IPS-NIHi11 (cell line): ENCODE measurements at places on chromosomes 3 and 15.

- DNase-seq: no peak
Observed at GRCh38 chr15:52103217-52104207, 9.1 kb downstream of the BCL2L10 start.

DNA sequence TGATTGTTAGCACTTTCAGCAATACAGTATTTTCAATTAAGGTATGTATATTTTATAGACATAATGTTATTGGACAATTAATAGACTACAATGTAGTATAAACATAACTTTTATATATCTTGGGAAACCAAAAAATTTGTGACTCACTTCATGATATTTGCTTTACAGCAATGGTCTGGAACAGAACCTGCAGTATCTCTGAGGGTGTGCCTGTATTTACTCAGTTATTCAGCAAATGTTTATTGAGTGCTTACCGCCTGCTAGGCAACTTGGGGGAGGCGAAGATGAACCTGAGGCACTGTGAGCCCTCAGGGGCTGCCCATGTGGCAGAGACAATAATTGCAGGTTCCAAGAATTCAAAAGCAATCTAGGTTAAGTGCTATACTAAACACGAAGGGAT lies 144.8 kb downstream of the GABRB3 start:
- no peak for DNase-seq

- no peak for DNase-seq
Observed at GRCh38 chr3:114104414-114104813, 47.9 kb downstream of the QTRT2 start.

- DNase-seq: no peak
Observed at GRCh38 chr15:89888214-89888804, 5.5 kb downstream of the AP3S2 start.

GRCh38 chr3:39184081-39184967 lies 8.1 kb downstream of the XIRP1 start:
- no peak for DNase-seq

GRCh38 chr15:48553559-48553958 lies 92.0 kb downstream of the FBN1 start:
- no peak for DNase-seq

DNA sequence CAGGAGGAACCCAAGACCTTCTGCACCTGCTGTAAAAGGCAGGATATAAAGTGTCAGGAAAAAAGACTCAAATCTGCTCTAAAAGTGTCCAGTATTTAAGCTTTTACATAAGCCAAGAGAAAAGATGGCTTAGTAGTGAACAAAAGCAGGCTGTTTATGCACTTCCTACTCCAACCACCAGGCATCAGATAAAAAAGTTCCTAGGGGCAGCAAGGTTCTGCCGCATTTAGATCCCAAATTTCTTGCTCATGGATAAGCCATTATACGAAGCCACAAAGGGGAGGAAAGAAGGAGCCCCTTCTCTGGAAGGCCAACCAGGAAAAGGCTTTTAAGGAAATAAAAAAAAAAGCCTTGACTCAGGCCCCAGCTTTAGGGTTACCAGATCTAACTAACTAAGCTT lies 10.6 kb upstream of the SLC9C1 start:
- no peak for DNase-seq

GRCh38 chr3:54905261-54905888 lies 22.5 kb downstream of the LRTM1 start:
- no peak for DNase-seq

DNA sequence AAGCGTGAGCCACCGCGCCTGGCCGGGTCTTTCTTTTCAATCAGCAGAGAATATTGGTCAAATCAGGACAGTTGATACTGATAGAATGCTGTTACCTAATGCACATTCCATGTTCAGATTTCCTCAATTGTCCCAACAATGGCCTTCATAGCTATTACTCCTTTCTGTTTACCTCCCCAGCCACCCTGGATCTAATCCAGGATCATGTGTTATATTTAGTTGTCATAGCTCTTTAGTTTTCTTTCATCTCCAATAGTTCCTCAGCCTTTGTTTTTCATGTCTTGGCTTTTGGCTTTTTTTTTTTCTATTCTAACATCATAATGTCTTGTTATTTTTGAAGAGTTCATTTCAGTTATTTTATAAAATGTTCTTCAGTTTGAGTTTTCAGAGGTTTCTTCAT lies 14.6 kb downstream of the USP3 start:
- no peak for DNase-seq

- DNase-seq: no peak
Observed at GRCh38 chr3:72797773-72798543, 50.3 kb downstream of the SHQ1 start.

DNA sequence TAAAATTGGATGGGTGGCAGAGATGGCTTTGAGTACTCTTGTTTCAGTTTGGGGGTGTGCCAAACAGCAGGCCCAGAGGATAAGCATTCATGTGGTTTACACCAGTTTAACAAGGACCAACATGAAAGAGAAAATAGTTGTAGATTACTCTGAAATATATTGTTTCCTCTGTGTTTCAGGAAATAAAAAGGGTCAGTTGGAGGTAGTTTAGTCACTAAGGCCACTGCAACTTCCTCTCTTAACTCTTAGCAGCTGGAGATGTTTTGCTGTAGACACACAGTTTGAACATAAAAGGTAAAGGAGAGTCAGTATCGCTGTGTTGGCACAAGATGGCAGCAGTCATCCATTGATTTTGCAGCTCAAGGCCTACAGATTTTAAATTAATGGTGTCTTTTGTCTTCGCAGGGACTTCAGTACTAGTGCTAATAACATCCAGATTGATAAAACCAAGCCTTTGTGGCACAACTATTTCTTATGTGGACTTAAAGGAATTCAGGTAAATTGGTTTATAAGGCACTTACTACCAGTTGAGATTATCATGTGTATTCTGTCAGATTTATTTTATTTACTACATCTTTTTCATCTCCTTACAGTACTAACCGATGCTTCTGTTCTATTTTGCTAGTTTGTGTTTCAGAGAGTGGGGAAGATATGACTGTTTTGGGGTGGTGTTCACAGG lies 65.5 kb downstream of the GALK2 start:
- DNase-seq: peak; percentile 55

GRCh38 chr15:60442763-60443162 lies 36.2 kb downstream of the ICE2 start:
- DNase-seq: no peak

DNA sequence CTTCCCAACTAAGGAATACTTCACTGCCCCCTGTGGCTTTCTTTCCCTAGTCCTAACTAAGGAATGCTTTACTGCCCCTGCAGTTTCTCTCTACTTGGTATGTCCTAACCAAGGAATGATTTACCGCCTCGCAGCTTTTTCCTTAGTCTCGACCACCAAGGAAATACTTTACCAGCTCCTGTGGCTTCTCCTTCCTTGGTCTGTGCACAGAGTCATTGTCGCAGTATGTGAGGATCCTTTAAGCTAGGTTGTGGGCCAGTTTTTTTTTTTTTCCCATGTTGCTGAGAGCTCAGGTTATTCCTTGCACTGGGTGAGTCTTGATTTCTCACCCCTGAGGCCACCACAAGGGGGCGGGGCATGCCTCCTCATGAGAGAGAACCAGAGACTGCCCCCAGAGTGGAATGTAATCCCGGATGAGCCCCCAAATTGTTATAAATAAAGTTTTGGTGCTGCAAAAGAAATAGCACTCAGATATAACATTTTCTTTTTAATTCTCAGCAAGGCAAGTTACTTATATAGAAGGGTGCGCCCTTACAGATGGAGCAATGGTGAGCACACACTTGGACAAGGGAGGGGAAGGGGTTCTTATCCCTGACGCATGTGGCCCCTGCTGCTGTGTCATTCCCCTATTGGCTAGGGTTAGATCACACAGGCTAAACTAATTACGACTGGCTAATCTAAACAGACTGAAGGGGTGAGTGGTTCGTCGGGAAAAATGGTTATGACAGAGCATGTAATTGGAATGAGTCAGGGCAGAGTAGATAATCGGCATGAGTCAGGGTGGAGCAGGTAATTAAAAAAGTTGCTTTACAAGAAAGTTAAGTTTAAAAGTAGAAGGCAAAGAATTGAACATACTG lies 27.0 kb downstream of the NDUFB4 start:
- DNase-seq: no peak

DNA sequence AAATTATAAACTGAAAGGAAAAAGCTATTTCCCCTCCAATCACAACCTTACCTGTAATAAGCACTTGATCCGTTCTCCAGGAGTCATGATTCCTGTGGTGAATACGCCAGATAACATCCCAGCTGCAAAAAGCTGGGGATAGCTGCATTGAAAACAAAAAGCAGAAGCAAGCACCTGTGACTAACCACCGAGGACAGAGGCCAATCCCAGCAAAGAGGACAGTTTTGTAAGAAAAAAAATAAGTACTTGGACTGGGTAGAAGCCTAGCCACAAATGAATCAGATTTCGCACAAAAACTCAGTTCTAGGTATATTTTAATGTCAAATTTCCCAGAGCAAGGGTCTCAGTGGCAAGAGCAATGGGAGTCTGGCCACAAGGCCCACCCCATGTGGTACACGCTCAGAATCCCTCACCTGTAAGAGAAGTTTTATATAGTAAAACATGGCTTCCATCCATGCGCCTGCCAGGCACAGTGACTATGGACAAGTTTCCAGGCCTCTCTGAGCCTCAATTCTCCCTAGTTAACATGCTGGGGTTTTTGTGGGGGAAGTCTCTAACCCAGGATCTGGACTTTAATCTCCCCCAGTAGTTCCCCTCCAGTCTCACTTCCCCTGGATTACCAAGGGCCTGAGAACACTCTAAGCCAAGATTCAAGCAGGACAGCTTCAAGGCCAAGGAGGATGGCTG lies 19.2 kb downstream of the SLC25A20 start:
- no peak for DNase-seq

- no peak for DNase-seq
Observed at GRCh38 chr3:61648481-61648880, 87.1 kb downstream of the PTPRG start.

DNA sequence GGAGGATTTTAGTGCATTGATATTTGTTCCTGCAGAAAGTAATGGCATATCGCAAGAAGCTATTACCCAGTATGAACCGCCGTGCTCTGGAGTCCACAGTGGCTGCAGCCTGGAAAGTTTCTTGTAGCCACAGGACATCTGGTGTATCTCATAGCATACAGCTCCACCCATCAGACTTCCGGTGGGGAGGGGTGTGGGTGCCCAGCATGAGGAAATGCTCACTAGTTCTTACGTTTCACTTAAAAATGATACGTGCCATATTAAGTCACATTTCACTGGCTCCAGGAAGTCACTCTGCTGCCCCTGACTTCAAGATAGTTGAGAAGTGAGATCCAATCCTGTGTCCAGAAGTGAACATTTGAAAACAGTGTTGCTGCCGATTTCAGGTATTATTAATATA lies 990.4 kb downstream of the GBE1 start:
- DNase-seq: no peak

GRCh38 chr3:112640930-112641801 lies at the start of gene CCDC80:
Gene CCDC80, minus strand, starts transcription at chr3:112641143. Its CDS starts 1,238 bp downstream, at chr3:112639905.
- DNase-seq: no peak

GRCh38 chr3:156449710-156450574 lies 105.0 kb downstream of the SSR3 start:
- DNase-seq: peak; percentile 54

GRCh38 chr3:50714946-50715345 lies 40.2 kb downstream of the DOCK3 start:
- DNase-seq: no peak

DNA sequence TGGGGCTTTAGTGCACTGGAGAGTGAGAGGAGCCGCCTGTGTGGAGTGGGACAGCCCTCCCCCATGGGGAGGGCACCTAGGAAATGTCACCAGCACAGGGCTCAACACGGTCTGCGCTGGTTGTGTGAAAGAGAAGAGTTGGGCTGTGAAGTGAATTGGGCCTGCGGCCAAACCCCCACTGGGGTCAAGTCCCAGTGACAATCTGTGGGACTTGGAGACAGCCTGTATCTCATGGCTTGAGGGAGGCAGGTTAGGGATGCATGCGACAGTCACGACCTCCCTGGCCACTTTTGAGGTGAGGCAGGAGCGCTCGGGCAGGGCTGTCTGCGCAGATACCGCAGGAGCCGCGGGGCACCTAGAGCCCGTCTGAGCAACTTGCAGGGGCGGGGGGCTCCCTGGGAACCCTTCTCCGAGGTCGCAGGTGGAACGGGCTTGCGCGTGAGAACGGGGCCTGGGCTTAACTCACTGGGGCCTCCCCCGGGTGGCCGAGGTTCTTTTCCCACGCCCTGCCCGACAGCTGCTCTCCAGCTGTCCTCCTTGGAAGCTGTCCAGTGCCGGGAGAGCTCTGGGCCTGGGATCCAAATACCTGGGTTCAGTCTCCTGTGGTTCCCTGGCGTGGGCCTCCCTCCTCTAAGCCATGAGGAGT lies 77.4 kb downstream of the SNRK start:
- DNase-seq: no peak

DNA sequence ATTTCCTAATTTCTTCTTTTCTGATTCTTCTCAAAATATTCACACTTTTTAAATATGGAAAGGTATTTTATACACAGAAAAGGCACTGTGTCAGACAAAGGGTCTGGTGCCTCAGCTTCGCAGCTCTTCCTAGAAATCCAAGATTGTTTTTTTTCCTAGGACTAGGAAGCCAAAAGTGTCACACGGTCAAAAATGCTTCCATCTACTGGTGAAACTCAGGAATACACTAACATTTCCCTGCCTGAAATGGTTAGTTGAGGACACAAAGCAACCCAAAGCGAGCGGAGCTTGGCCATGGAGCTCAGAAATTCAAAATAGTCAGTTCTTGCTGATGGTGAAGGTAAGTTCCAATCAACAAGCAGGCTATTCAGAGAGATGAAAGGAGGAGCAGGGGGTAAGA lies 426.5 kb upstream of the RASGRP1 start:
- peak; percentile 57 for DNase-seq

DNA sequence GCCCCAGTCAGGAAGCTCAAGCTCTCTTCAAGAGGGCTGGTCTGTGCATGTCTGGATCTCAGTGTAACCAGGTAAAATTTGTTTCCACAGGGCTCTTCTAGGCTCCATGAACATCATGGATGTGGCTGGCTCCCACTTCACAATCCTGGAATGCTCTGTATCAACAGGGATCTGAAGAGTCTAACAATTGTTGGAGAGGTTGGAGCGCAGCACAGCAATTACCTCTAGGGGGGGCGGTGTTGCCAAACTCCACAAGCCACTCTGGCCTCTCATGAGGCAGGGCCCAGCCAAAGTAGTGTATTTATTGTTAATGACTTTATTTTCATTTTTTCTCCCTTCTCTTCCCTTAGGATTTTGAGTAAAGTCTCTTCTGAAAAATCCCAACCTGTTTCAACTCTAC lies 6.1 kb upstream of the EIF2B5 start:
- peak; percentile 60 for DNase-seq

- no peak for DNase-seq
Observed at GRCh38 chr3:184593928-184594303, 32.3 kb downstream of the EPHB3 start.

GRCh38 chr3:51075221-51075775 lies 309.8 kb upstream of the MANF start:
- no peak for DNase-seq

- no peak for DNase-seq
Observed at GRCh38 chr3:58387650-58388546, 45.7 kb downstream of the PDHB start.

- peak; percentile 31 for DNase-seq
Observed at GRCh38 chr15:57647791-57648130, 56.1 kb downstream of the MYZAP start.

DNA sequence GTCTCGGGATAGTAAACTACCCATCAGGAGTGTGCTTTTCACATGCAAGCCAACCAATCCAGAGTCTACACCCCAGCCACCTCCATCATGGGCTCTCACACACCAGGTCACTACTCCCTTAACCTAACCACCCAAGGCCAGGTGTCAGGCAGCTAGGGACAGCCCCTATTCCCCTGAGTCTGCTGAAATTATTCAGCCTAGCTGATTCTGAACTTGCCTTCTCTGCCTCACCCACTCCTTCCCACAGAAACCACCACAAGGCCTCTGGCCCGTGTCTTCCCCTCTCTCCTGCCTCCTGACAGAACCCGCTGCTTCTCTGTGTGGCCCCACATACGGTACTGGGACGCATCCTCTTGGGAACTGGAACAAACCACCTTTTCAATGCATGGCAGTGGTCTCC lies 82.1 kb downstream of the PCSK6 start:
- DNase-seq: no peak
